ENCODE measurements at places on chromosomes 1 and 21.

- no peak for DNase-seq
Measured at GRCh38 chr1:68826836-68827235, 330.0 kb upstream of the DEPDC1 start.

GRCh38 chr1:157993918-157994605 is 617 bp downstream of the KIRREL1 start:
- DNase-seq: no peak

- no peak for DNase-seq
Measured at GRCh38 chr1:119773711-119774241, 5.1 kb upstream of the HMGCS2 start.

- no peak for DNase-seq
Measured at GRCh38 chr1:91553177-91553591, 52.5 kb downstream of the CDC7 start.

DNA sequence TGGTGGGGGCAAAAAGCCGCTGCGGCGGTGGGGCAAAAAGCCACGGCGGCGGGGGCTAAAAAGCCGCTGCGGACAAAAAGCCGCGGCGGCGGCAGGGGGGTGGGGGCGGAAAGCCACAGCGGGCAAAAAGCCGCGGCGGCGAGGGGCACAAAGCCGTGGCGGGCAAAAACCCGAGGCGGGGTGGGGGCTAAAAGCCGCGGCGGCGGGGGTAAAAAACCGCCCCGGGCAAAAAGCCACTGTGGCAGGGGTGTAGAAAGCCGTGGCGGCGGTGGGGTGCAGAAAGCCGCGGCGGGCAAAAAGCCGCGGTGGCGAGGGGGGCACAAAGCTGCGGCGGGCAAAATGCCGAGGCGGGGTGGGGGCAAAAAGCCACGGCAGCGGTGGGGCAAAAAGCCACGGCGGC is 3901.8 kb downstream of the SRGAP2C start:
- no peak for DNase-seq

DNA sequence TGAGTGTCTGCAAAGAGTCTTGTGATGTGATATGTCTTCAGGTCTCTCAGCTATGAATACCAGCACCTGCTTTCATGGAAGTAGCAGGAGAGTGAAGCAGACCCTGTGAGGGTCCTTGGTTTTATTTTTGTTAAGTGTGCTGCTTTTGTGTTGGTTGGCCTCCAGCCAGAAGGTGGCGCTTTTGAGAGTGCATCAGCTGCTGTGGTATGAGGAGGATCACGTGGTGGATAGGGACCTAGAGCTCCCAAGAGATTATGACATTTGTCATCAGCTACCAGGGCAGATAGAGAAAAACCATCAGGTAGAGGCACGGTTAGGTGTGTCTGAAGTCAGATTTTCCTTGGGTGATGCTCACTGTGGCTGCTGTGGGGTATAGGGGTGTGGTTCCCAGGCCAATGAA is 1232.1 kb downstream of the MRPL39 start:
- DNase-seq: no peak

DNA sequence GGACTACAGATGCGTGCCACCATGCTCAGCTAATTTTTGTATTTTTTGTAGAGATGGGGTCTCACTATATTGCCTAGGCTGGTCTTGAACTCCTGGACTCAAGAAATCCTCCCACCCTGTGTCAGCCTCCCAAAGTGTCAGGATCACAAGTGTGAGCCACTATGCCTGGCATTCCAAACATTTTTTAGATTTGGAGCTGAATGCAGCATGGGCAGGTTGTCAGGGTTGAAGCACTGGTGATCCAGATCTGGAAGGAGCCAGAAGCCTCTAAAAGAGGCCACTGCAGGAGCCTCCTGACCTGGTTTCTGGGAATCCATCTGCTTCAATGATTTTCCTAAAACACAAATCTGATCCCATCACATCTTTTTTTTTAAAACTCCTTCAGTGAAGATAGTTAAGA is 1.8 kb upstream of the CTPS1 start:
- no peak for DNase-seq

- DNase-seq: no peak
Measured at GRCh38 chr1:231806623-231807495, 180.3 kb downstream of the DISC1 start.

- no peak for DNase-seq
Measured at GRCh38 chr1:119327450-119328155, 41.0 kb upstream of the HAO2 start.

DNA sequence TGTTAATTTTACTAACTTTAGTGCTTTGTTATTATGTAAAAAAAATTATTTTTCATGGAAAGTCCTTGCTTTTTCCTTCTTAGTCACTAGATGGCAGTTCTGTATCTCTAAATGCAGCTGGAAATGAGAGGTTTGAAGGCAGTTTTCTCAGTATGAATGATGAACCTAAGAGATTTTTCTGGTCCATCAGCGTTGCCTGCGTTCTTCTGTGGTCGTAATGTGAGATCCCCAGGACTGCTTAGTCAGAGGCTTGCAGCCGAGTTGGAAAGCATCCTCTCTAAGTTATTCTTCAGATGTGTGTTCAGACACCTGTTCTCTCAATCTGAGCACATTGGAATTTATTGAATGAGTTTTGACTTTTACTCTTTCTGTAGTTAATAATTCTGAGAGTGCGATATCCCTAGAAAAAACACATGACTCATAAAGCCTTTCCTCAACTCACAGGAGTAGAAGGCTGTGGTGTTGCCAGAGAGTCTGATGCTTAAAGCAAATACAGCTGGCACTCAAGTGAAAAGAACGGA is 99.3 kb downstream of the FMN2 start:
- DNase-seq: no peak

- DNase-seq: no peak
Measured at GRCh38 chr1:91091812-91092211, 70.0 kb upstream of the ZNF644 start.

- DNase-seq: no peak
Measured at GRCh38 chr1:45644661-45645060, 20.8 kb upstream of the CCDC17 start.

GRCh38 chr1:220203816-220204215 is 68.4 kb downstream of the RAB3GAP2 start:
- no peak for DNase-seq

DNA sequence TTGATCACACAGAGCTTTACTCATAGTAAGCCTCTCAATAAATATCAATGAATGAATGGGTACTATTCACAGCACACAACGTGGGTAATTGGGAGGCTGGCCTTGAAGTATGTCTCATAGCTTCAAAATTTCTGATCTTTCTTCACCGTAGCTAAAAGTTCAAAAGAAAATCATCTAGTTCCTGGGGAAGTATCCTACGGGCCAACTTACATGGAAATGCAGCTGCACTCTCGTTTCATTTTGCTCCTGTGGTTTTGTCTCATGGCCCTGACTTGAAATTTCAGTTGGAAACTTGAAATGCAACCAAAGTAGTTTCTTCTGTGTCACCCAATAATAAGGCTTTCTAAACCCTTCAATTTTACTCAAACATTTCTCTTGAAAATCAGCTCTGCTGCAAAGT is 76.1 kb upstream of the CNIH3 start:
- no peak for DNase-seq

GRCh38 chr1:208234721-208235120 is 9.5 kb downstream of the PLXNA2 start:
- DNase-seq: no peak

DNA sequence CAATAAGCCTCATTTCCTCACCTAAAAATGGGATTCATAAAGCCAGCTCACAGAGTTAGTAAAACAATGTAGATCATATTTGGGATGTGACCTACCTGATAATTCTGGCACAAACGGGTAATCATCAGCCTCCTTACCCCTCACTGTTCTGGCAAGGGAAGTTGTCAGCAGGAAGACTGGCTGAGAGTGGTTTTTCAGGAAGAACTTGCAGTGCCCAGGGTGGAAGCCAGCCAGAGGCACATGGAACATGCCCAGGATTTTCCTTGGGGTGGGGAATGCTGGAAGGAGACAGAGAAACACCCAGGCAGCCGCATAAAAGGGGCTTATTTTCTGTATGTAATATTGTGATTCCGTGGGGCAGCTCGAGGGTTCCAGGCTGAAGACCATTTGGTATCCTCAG is 7.7 kb upstream of the SLC5A9 start:
- peak; percentile 74 for DNase-seq

GRCh38 chr1:78255846-78256245 is 210.1 kb downstream of the GIPC2 start:
- no peak for DNase-seq

DNA sequence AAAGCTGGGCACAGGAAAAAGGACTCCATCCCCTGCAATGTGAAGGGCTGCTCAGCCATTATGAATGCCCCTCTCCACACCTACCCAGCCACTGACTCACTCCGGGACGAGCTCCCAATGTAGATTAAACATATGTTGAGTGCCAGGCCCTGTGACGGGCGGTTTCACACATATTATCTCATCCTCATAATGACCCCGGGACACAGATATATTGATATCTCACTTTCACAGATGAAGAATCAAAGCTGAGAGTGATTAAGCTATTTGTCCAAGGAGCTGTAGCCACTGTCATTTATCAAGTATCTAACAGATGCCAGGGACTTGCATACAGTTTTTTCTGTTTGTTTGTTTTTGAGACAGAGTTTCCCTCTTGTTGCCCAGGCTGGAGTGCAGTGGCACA is 35.0 kb upstream of the SLC30A1 start:
- DNase-seq: no peak

DNA sequence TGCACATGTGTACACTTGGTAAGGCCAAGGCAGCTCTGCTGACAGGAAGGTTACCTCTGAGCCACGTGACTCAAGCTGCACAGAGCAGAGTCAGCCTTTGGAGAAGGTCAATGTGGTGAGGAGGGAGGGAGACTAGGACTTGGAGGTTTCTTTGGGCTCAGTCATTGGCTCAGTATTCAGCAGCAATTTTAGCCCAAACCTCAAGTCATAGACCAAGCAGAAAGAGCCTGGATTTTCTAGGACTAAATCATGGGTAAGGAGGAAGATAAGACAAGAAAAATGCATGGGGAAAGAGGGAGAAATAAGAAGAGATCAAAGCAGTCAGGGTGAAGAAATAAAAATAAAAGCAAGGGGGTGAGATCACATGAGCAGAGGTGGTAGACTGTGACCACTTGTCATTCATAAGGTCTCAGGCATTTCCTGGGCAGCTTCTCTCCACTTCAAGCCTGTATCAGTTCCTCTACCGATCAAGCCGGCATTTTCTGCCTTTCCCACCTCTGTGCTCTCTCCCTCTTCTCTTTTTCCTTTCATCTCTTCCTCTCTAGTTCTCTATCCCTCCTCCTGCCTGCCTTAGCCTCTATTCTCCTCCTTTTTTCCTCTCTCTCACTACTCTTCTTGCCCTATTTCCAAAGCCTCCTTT is 51.7 kb upstream of the DUSP10 start:
- DNase-seq: no peak

DNA sequence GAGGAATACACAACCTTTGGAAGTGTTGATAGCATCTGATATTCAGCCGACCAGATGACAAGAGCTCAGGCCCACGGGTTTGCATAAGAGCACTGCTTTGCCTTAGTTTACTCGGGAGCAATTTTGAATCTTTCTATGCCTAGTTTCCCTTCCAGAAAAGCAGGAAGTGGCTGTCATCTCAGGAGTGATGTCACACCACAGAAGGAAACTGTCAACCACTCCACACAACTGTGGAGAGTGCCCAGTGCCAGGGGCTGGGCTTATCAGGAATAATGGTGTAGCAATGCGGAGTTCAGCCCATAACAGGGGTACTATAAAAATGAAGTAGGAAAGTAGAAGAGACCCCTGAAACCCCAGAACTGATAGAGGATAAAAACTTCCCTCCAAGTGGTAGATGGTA is 28.4 kb downstream of the NTPCR start:
- DNase-seq: no peak

GRCh38 chr1:1630965-1631781 is 800 bp upstream of the MMP23B start:
- no peak for DNase-seq

DNA sequence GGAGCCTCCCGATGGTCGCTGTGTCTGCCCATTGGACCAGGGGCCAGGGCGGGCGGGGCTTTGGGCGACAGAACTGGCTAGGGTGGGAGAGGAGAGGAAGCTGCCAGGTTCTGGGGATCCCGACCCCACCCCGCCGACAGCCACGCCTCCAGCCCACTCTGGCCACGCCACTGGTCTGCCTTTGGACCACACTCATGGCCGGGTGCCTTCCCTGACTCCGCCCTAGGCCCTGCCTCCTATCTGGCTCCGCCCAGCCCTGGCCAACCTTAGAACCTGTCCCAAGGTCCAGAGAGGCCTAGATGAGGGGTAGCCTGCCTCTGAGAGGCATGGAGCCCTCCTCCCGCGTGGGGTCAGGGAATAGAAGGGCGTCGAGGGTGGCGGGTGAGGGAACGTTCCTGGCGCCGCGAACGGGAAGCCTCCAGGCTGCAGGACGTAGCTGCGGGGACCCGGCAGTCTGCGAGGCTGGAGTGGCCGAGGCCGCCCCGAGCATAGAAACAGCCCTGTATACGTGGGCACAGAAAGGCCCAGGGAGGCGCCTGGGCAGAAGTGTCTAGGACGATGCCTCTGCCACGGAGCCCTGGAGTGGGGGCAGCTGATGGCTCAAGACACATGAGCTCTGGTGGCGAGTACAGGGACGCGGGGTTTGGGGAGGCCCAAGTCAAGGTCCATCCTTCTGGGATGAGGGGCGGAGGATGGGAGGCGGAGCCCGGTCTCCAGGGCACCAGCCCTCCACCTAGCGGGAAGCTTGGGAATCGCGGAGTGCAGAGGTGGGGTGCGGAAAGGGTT is 11.5 kb upstream of the COL16A1 start:
- DNase-seq: peak; percentile 95

DNA sequence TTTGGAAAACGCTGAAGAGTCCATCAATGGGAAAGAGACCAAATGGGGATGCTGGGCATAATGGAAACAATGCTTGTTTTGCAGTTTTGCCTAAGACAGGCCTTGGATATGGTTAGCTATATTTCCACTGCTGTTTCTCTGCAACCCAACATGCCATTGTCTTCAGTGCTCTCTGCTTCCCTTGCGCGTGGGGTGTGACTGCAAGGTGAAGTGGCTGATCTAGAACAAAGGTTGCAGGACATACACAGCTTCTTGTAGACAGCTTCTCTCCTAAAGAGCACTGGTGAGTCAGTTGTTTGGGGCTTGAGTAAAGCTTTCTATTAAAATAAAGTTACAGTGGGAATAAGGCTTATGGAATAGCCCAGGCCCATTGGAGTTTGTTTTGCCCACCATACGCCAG is 33.0 kb downstream of the RUNX1 start:
- DNase-seq: no peak
